Activated CD4-positive, alpha-beta T cell treated with anti-CD3 and anti-CD28 coated beads, Interleukin-2, amount 10 ng/mL, durations not matched to agents 24 days and 14 days (primary cell): ENCODE measurements at places on chromosomes 6 and 20. TPM values are rescaled to one million over a fixed set of nuclear protein-coding genes. Genes with fewer than 3 reads are reported as not detected.

Gene GABRR2
- total RNA-seq, result 0.19 and 1.0 TPM in 2 replicates

GRCh38 chr6:1310628-1311399, 1.1 kb upstream of the FOXQ1 start:
- DNase-seq, result no peak

DNA sequence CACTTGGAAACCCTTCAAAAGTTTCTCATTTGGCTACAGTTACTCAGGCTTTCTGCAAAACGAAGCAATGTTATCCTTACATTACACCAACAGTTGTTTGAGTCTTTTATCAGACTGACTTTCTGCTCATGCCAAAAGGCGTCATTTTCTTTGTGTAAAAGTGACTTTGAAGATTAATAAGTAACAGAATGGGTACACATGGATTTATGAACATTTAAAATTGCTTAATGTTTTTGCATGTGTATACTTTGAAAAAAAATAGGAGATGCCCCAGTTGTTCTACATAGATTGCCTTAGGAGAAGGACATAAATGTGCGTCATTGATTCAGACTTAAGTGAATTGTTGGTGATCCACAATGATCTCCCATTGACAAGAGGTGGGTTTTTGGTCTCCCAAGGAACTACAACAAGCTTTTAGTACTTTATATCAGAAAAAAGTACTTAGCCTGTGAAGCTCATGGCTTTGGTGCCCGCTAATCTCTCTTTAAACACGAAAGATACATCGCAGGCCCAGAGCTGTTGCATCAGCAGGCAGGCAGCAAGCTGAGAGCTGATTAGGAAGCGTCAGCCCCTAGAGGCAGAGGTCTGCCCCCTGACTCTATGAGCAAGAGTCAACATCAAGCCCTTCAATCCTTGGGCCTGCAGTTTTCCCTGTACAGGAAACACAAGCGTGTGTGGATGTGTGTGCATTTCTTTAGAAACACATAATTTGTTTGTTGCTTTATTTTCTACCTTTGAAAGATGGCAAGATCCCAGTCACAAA, 45.9 kb downstream of the SLC22A3 start:
- DNase-seq, result peak; percentile 27

DNA sequence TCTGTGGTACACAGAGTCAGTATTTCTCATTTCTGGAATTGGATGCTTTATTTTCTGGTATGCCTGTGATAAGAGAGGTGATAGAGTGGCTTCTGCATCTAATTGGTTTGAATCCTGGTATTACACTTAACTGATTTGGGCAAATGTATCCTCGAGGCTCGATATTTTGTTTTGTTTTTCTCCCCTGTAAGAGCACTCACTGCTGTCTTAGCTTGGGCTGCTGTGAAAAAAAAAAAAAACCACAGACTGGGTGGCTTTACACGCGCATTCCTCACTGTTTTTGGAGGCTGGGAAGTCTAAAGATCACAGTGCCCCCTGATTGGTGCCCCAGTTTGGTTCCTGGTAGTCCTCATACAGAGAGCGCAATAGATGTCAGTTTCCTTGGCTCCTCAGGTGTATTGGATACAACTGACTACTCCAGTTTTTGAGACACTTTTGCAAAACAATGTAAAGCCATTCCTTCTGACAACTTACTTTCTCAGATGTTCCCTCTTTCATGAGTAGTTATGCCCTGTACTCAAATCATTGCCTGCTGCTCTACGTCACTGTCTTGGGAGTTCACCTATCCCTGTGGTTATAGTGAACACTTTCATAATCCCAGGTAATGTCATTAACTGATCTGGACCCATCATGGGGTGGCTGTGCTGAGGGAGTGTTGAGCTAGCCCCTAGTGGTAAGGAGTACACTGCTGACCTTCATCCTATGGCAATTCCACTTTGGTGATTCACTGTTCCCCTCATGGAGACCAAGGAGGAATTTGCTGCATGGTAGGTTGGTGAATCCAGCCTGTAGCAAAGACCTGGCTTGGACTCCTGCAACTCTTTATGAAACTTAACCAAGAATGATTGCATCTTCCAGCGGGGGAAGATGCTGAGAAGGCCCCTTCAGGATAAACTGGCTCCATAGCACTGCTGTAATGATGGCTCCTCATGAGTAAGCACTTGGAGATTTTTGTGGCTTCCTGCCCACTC, 3.5 kb upstream of the ACAT2 start:
- no peak for DNase-seq

DNA sequence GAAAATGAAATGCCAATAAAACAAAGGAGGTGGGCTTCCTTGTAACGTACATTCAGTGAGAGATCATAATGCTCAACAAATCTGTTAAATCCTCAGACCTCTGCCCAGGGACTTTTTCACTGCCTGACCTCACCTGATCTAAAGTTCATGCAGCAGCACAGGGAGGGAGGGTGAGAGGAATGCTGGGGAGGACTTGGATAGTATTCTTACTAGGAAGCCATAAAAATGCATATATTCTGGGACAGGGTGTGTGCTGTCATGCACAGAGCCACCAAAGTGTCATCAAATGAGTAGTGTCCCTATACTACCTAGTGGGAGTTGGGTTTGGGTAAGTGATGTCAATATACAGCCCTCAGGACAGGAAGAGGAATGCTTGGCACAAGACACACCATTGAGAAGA, 32.6 kb downstream of the CLIC5 start:
- DNase-seq, result no peak

GRCh38 chr20:52150440-52151258, 40.9 kb downstream of the ZFP64 start:
- DNase-seq, result peak; percentile 76

- no peak for DNase-seq
Measured at GRCh38 chr6:64489763-64490162, 854.2 kb downstream of the PHF3 start.

GRCh38 chr20:33009214-33010132, 2.0 kb downstream of the BPIFB2 start:
- no peak for DNase-seq
